ENCODE measurements at places on chromosomes 1 and 21. TPM values are rescaled to one million over a fixed set of nuclear protein-coding genes. Genes with fewer than 3 reads are reported as not detected.

DNA sequence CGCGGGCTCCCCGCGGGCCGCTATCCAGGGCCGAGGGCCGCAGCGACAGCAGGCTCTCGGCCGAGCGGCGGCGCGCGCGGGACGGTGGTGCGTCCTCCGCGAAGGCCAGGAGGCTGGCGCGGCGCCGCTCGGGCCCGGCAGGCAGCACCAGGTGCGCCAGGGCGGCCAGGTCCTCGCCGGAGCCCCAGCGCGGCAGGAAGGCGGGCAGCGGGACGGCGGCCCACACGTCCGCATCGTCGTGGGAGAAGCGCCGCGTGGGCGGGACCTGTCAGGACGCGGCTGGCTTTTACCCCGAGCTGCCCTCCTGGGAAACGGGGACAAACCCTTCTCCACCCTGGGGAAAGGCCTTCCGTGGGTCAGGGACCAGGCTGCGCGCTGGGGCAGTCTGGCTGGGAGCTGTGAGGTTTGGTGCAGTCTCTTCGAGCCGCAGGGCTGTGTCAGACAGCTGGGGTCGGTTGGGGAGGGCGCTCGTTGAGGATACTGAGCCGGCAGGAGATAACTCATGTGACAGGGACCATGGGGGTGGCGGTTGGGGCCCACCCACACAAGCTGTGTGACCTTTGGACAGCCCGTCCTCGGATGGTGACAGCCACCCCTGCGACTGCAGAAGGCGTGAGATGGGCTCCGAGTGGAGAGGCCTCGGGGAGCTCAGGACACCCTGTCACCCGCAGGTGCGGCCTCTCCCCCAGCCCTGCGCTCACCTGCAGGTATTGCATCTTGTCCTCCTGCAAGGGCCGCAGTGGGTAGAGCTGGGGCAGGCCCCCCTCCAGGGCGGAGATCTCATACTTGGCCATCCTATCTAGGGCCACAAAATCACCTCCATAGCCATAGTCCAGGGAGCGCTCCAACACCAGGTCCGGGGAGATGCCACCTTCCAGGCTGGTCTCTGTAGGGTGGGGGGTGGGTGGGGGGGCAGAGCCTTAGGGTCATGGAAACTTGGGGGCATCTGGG lies 6.0 kb downstream of the HES3 start:
- no peak for DNase-seq

DNA sequence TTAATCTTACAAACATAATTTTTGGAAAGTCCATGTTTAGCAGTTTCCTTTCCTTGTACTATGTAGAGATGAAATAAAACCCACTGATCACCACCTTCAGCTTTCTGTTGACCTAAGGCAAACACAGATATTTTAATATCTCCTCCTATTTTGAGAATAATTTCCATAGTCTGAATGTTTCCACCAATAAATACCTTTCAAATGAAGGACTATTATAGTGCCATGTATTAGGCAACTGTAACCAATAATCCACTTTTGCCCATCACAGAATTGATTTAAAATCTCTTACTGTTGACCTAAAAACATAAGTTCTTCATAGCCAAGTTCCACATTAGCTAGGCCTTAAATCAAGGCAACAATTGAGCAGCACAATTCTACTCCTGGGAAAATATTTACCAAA lies 1.8 kb downstream of the CDC42BPA start:
- no peak for DNase-seq

DNA sequence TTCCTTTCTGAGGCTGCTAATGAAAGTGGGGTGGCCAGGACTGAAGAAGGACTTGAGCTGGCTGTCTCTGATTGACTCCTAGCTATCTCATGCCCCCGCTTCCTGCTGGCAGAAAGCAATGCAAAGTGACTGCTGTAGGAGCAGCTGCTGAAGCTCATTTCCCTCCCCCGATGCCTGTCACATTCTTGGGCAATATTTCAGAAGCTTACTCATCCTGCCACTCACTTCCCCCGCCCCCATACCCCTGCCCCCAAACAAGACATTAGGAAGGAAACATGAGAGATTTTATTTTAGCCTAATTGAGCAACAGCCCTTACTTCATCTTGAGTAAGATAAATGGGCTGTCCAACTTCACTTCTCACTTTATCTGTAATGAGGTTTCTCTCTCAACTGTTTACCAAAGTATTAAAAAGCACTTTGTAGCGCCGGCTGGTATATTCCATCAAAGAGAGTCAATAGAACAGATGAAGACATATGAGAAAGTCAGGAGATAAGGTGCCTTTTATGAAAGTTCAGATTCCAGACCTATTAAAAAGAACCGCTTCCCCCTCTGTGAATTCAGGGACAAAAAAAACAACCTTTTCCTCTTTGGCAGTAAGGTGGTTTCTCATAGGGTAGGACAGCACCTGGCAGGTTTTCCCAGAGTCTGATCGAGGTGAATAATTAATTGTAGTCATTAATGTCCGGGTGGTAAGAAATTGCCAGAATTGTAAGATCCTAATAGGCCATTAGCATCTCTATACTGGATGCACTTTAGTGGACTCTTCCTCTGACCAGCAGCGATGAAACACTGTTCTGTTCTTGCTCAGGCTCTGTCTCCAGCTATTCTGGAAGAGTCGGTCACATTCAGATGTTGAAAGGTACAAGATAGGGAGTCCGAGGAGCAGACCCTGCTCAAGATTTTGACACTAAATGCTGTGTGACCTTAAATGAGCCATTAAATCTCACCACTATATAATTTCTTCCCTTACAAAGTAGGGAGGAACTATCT lies 70.2 kb downstream of the SH3GLB1 start:
- DNase-seq: no peak

The SPRR1A gene
- total RNA-seq: not detected

The FAM177B gene
- not detected for total RNA-seq
